ENCODE measurements at places on chromosomes 12 and 14. TPM values are rescaled to one million over a fixed set of nuclear protein-coding genes. Genes with fewer than 3 reads are reported as not detected.

KRT85 gene
- total RNA-seq, result not detected

GPRC5D gene
- not detected for total RNA-seq

DNA sequence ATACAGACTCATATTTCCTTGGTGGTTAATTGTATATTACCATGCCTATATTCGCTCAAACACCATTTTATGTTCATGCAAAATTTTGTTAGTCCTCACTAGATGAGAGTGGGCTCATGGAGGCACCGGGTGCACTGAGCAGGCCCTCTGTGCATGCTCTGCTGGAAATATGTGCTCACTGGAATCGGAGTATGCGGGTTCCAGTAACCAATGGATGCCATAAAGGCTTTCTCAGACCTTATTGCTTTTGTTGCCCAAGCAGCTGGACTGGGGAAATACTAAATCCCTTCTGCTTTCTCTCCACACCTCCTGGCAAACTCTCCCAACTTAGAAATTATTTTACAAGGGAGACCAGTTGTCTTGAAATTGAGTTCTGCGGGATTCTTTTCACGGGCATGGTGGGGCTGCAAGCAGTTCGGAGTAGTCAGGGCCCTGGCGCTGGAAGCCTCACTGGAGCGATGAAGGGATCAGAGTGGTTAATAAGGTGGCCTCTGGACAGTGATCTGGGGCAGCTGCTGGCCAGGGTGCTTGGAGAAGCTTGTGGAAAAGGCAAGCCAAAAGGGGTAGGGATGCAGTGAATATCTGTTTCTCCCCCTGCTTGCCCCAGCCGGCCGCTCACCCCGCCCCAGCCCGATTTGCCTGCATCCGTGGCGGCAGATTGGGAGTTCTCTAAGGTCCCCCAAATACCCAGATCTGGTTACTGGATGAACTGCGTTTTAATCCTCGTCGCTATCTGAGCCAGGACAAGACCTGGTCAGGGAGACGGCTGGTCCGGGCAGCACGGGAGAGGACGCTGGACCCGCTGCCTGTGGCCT is 7.4 kb upstream of the HOXC6 start:
- no peak for DNase-seq

FAIM2 gene
- 49.8 TPM for total RNA-seq

DNA sequence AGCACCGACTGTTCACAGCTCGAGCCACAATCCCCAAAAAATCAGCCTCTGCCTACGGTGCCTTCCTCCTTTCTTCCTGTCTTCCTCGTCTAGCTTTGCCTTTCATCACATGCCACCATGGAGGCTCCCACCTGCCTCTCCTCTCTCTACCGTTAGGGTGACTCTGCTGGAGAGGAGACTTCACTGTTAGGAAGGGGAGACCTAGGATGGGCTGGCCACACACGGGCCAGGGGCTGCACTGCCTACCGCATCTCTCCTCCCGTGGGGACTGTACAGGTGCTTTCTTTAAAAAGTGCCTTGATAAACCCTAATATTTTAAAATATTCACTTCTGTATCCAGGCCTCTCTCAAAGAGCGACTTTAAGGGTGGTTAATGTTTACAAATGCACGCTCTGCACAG is 1104.7 kb downstream of the BCL11B start:
- no peak for DNase-seq

DNA sequence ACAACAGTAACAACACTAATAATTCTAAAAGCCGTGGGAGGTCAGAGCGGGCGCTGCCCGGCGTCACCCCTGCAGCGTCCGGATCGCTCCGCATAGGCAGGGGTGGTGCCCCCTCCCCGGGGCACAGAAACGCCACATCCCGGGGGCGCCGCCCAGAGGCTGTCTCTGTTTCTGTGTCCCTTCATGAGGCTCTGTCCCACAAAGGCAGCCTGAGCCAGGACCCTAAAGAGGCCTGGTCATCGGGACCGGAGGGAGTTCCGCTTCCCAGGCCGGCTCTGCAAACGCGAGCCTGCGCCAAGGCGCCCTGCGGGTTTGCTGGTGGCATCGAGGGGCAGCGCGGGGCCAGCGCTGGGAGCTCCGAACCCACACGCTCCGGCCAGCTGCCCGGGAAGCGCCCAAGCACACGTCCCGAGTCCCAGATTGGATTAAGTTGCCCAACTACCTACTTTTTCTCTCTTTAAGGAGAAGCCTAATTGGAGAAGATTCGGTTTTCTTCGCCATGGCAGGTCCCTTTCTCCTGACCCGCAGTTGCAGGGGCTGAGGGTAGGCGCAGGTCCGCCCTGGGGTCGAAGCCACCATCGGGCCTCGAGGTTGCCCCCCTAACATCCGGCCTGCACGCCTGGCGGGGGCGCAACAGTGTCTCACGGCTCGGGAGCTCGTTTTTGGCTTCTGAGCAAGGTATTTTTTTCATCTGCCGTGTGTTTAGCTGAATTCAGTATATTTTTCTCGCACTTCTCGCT is 421.7 kb downstream of the VRK1 start:
- DNase-seq, result no peak

TAS2R7 gene
- not detected for total RNA-seq
